Effector memory CD4-positive, alpha-beta T cell (primary cell): ENCODE measurements at places on chromosomes 3 and 15.
A peak's percentile ranks its signal among the peaks of the same experiment; 100 is the strongest.

DNA sequence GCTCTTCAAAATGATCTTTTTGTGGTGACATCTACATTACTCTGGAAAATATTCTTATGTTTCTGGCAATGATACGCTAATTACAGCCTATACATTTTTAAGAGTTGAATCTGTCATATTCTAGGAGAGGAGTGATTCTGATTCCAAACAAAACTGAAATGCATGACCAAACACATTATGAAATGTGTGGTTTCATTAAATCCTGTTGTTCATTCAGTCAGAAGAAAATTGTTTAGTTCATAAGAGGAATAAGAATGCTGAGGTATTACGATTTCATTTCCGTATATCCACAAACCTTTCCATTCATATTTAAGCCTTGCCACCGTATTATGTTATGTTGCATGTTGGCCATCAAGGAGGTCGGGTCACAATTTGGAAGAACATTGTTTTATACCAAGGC, 345.1 kb downstream of the FEZF2 start:
- DNase-seq, result no peak

- no peak for DNase-seq
These were observed 24.4 kb downstream of the TRIM42 start for GRCh38 chr3:140702281-140702680.

GRCh38 chr3:184602372-184603150, 41.0 kb downstream of the EPHB3 start:
- DNase-seq, result no peak

DNA sequence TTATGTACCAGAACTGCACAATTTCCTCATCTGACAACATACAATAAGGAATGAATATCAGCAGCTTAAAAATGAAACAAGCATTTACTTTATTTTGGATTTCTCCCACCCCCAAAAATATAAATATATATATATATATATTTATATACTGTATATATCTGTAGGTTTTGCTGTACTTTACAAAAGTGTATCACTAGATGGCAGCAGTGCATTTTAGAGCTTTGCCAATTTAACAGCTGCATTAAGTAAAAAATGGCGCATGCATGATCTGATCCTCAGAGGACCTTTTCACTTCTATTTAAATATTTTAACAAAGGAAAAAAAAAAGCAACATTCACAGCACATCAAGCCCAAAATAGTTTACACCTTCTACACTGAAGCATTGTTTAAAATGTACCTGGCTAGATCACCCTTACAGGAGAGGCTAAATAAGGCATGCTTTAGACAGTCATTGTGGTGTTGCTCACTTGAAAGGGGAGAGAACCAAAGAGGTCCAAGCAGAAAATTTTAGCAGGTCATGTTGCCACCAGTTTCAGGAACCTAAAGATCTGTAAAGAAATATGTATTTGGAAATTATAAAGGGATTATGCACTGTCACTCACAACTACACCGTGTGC, 72.6 kb downstream of the NPTN start:
- DNase-seq, result no peak

- no peak for DNase-seq
These were observed 19.9 kb downstream of the GOLM2 start for GRCh38 chr15:44308415-44308814.

DNA sequence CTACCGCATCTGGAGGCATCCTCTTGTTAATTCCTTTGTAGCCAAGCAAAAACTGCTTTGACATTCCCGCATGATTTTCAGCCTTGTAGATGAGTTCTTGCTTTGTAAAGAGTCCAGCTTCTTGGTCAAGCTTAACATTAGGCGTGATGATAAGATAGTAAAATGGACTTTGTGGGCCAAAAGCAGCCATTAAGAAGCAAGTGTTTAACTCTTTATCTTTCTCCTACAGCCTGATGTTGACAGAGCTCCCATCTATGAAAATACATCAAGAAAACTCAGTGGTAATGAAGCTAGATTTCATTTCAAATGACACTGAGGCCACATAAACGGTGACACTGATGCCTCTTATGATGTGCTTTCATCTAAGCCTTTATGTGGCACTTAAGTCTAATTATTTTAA, 33.2 kb downstream of the FNDC3B start:
- DNase-seq, result no peak

GRCh38 chr3:9301798-9302197, 52.4 kb upstream of the SRGAP3 start:
- DNase-seq, result no peak

GRCh38 chr3:183393625-183394024, 34.8 kb downstream of the MCF2L2 start:
- DNase-seq, result no peak

DNA sequence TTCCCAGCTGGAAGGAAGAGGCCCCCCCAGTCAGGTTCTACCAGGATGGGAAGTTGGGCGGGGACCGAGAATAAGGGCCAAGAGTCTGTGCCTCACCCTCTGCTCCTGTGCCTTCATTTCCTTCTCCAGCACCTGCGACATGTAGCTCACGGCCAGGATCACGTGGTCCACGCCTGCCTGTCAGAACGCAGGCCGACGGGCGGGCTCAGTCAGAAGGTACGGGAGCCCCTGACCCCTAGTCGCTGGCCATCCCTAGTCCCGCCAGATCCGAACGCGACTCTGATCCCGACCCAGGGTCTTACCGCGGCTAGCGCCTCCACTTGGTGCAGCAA, 489 bp downstream of the GMPPB start:
- peak; percentile 43 for DNase-seq

DNA sequence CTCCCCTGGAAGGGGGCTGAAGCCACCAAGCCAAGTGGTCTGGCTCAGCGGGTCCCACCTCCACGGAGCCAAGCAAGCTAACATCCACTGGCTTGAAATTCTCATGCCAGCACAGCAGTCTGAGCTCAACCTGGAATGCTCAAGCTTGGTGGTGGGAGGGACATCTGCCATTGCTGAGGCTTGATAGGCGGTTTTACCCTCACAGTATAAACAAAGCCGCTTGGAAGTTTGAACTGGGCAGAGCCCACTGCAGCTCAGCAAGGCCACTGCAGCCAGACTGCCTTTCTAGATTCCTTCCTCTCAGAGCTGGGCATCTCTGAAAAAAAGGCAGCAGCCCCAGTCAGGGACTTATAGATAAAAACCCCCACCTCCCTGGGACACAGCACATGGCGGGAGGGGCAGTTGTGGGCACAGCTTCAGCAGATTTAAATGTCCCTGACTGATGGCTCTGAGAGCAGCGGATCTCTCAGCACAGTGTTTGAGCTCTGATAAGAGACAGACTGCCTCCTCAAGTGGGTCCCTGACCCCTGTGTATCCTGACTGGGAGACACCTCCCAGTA, 23.2 kb upstream of the IGSF10 start:
- no peak for DNase-seq

DNA sequence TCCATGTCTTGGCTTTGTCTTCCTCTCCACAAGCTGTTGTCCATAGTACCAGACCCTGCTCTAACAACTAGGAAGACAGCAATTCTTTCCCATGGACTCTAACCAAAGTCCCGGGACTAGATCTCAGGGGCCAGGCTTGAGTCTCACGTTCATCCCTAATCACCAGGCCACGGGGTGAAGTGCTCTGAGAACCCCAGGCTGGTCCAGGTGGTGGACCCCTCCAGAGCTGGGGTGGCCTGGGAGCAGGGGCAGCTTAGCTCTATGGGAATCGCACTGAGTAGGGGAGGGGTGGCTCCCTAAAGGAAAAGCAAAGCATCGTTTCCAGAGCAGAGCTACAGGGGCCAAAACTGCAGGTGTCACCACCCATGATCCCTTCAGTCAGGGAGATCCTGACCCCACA, 150.9 kb downstream of the TPRA1 start:
- DNase-seq, result no peak

DNA sequence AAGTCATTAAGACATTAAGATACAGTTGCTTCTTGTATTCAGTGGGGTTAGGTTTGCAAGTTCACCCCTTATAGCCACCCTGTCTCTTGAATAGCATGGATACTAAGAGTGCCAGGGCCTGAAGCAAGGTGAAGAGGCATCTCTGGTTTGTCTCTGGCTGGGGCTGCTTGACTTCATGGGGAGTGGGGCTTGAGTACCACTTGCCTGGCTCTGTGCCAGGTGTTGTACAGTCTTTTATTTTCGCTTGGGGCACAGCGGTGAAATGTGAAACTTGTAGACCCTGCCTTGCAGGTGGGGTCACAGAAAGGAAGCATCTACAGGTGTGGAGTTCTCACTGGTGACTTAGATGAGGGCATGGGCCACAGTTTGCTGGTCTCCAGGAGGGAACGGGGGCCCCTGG, 152.1 kb downstream of the PDE8A start:
- DNase-seq, result no peak

- DNase-seq, result peak; percentile 47
These were observed 59.2 kb upstream of the HERC1 start for GRCh38 chr15:63892794-63893441.

DNA sequence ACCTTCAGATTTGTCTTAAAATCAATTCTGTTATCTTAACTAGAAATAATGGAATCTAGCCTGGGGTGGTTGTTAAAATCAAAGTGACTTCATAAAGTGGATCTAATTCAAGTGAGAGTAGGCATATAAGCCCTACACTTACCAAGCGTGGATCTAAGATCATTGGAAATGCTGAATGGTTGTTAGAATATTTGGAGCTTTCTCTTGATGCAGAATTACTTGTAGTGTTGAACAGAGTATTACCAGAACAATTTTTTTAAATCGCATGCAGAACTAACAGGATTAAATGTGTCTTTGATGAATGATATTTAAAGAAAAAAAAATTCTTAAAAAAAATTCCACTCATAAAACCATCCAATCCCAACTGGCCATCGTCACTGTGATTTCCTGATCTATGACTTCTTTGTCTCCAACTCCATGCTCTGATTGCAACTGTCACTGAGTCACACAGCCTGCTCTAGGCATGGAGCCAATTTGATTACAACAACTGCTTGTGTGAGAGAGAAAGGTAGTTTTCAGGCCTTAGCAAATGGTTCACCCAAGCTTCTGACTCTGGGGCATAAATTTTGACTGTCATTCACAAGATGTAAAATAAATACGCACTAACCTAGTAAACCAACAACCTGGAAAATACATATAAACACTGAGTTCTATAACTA, 25.9 kb upstream of the SPRED1 start:
- no peak for DNase-seq

- no peak for DNase-seq
These were observed 53.6 kb upstream of the SNRPA1 start for GRCh38 chr15:101348643-101349042.

DNA sequence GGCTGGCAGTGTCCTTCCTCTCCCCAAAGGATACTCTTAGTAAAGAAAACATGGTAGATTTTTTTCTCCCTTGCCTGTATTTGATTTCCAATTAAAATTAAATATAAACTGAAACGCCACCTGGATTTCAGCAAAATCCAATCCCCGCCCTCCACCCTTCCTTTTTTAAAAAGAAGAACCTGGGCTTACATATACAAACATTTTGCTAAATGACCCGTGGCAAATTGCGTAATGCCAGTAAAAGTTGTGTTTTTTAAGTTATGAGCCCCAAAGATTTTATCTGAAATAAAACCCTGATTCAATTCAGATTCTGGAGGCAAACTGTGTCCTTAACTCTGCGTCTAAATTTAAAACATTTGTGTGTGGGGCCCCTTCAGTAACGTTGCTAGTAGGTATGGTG, 403.0 kb downstream of the FOXP1 start:
- DNase-seq, result no peak

- no peak for DNase-seq
These were observed 405.8 kb upstream of the GOLIM4 start for GRCh38 chr3:168501570-168501969.

- no peak for DNase-seq
These were observed 30.0 kb downstream of the SHQ1 start for GRCh38 chr3:72818092-72818773.

DNA sequence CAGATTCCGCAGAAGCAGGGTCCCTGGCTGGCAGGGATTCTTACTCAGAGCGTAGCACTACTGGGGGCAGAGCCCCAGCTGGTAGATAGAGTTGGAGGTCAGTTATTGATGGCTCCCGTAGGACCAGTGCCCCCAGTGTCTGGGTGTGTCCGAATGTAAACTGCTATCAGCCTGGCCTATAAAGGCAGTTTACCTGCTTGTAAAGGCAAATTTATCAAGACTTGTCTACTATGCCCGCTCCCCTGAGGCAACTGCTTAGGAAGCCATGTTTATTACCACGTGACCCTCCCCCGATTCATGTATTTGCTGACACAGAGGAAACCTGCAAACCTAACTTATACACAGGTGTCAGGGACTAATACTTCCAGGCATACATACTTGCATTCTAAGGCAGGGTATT, 607 bp upstream of the PPP1R14D start:
- no peak for DNase-seq

- no peak for DNase-seq
These were observed 32.1 kb downstream of the KY start for GRCh38 chr3:134618478-134619300.

DNA sequence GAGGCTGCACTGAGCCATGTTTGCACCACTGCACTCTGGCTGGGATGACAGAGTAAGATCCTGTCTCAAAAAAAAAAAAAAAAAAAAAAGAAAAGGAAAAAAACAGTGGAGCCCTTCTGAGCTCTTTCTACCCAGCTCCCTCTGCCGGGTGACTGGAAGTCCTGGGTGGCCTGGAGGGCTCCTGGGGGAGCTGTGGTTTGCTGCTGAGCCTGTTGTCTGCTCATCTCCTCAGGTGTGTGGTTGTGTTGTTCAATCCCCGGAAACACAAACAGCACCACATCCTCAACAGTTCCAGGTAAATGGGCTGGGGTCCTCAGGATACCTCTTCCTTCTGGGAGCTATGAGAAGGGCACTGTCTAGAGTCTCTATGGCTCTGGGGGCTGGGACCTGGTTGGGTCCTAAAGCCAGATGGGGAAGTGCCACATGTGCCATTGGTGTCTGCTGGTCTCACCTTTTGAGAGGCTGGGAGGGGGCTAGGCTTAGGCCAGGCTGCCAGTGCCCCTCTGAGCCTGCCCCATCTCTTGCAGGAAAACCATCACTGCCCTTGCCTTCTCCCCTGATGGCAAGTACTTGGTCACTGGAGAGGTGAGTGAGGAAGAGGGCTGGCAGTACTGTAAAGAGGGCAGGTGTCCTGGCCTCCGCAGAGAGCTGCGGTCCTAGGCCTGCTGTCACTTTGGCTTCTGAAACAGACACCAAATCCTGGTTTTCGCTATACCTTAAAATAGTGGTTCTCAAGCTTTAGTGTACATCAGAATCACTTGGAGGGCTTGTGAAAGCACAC, 17.1 kb upstream of the JMJD7 start:
- DNase-seq, result no peak

DNA sequence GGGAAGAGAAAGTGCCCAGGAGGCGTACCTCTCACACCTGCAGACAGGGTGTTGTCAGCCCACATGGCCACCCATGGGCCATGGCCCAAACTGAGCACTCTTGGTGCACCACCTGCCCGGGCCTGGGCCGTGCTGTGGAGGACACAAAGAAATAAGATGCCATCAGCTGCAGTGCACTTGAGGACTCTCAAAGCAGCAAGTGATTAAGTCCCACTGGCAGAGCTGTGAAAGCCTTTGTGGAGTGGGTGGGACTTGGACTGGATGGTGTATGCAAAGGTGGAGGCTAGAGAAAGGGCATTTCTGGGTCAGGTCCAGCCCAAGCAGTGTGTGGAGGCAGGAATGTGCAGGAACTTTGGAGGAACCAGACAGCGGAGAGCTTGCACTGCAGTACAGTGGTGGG, 122.3 kb downstream of the MEGF11 start:
- DNase-seq, result no peak
